ENCODE measurements at places on chromosomes 11 and 22.

DNA sequence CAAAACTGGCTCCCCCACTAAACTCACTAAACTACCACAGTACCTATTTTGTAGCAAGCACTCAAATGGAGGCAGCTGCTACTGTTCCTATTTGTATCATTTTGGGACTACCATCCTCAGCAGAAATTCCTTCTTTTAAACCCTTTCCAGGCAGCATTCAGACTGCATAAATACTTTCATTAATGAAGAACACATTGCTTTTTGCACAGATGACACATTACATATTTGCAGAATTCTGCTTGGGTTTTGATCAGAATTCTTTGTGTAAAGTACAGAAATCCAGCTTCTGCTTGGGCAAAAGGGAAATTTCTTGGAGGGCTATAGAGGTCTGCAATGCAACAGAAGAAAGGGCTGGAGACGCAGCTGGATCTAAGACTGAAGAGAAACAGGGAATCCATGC, 24.2 kb downstream of the RBX1 start:
- DNase-seq: no peak

- DNase-seq: no peak
Observed at GRCh38 chr11:70557742-70558485, 159.6 kb downstream of the CTTN start.

GRCh38 chr22:26321469-26321913, 107.6 kb upstream of the ASPHD2 start:
- no peak for DNase-seq

GRCh38 chr11:35873721-35874120, 70.1 kb upstream of the LDLRAD3 start:
- DNase-seq: no peak

GRCh38 chr22:23404689-23405365, 175.3 kb downstream of the IGLL1 start:
- DNase-seq: no peak

GRCh38 chr11:90646706-90647105, 423.9 kb upstream of the CHORDC1 start:
- DNase-seq: no peak

DNA sequence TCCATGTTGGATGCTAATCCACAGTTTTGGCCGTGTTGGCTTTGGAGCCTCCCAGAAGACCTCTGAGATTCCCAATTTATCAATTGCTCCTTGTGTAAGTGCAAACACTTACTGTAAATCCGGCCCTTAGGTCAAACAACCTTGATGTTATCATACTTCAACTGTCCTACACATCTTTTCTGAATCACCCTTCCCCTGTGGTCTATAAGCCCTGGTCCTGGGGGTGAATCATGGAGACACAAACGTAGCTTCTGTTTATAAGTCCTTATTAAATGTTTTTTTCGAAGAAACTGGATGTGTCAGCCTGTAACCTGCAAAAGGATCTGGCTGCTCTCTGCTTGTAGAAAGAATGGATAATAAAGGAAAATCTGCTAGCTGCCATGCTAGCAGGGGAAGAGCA, 1.7 kb upstream of the IL10RA start:
- DNase-seq: no peak

- no peak for DNase-seq
Observed at GRCh38 chr11:63840356-63841060, 1.6 kb downstream of the MARK2 start.

- no peak for DNase-seq
Observed at GRCh38 chr22:29141078-29141688, 64.5 kb upstream of the EMID1 start.

GRCh38 chr22:45450101-45450785, 36.8 kb downstream of the RIBC2 start:
- no peak for DNase-seq

DNA sequence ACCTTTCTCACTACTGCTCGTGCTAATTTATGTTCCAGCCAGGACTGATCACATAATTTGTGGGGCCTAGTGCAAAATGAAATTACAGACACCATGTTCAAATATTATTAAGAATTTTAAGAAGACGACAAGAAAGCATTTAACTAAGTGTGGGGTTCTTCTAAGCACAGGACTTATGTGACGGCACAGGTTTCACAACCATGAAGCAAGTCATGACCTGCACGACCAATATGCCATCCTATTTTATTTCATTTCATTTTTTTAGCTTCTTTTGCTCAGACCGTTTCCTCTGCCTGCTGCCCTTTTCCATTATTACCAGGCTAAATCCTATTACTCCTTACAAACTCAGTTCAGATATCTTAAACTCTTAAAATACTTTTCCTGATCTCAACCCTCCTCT, 462.5 kb downstream of the AASDHPPT start:
- DNase-seq: no peak

DNA sequence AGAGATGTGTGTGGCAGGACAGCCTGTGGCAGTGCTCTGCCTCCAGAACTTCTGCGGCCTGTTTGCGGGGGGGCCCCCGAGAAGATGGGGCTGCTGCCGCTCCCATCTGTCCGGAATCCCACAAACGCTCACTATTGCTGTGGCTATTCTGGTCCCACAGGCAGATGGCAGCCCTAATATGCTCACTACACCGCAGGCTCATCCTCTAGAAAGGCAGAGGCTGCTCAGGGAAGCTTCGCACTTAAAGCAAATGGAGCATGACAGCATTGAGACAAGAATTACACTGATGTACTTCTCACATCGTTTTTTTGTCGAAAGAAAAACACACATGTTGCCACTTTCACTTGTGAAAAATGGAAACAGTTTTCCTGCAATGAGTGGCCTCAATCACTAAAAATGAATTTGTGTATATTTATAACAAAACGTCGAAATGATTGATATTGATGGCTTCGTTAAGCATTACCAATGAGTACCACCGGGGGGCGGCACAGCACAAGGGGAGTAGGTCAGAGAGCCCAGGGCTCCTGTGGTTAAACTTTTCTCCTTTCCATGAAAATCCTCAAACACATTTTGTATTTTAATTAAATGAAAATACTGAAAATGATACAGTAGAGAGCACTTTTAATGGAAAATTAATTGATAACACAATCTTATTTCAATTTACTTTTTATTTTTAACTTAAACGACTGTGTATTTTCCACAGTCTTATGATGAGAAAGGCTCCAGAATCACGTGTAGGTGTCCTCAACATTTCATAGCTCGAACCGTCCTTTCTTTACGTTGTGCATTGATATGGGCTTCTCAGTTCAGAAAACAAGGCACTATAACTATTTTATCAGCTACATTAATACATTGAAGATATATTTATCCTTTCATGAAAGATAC, 69.1 kb downstream of the CTTN start:
- DNase-seq: peak; percentile 38

DNA sequence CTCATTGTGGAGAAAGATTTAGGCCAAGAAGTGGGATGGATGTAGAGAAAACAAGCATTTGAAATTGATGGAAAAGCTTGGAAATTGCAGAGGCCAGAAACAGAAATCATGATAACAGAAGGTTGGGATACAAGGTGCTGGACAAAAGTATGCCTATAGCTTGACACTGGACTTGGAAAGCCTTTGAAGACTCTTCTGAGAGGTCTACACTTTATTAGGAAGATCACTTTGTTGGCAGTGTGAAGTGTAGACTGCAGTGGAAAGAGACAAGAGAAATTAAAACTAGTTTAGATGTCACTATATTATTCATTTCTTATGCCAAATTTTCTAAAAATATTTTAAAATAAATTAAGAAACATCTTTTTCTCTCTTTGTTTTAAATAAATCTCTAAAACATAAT, 59.1 kb downstream of the KIF18A start:
- no peak for DNase-seq

DNA sequence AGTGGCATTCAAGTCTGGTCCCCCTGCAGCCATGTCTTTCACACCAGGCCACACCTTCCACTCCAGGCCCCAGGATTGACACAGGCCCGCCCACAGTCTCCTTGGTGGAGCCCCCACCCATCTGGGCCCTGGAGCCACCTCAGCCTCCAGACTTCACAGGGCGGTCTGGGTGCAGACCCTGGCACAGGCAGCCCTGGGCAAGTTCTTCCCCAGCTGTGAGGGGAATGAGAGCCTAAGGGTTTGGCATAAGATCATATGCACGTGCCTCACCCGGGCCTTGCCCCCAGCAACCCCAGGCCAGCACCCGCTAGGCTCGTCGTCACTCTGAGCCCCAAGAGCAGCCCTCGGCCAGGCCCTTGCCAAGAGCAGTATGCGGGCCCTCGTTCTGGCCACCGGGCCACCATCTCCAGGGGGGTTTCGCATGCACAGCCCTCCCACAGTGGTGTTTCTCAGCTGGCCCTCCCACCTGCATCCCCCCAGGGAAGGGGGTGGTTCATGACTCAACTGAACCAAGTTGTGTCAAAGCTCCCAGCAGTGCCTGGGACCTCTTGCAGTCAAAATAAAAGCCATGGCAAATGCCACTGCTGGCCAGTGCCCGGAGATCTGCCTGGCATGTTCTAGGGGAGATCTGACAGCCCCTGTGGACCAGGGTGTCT, 70.4 kb upstream of the KCNQ1OT1 start:
- DNase-seq: no peak

DNA sequence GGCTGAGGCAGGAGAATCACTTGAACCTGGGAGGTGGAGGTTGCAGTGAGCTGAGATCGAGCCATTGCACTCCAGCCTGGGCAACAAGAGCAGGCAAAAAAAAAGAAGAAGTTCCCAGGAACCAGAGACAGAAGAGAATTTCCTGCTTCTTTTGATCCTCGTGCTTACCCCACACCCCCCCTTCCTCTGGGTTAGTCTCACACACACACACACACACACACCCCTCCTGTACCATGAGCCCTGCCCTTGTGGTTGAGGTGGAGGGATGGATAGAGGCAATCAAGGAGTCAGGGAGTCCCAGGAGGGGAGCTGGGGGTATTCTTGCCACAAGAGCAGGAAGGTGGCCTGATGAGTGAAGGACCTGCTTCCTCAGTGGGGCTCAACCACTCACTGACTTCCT, 4.1 kb upstream of the UBE2L6 start:
- DNase-seq: no peak

DNA sequence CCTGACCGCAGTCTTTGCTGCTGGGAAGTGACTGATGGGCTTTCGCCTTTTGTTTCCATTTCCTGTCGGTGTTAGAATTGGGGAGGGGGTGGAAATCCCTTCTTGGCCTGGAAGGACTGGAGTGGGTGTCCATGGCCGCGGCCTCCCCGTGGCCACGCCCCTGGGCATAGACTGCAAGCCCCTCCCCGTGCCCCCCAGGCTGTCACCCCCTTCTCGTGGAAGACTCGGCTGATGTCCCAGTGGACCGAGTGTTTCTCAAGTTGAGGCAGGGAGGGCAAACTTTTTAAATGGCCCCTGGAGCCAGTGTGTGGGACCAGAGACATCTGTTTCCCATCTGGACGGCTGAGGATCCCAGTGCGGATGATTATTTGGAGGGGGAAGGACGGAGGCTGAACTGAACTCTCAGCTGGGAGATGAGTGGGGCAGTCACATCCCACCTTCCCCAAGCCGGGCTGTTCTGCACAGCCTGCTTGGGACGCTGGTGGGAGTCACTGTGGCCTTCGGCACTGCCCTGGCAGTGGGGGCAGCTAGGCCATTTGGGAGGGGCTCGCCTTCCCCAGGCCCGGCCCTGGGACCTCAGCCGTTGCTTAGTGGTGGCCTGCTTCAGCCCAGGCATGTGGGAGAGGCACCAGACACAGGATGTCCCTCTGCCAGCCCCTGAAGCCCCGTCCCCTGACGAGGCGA, 1.6 kb downstream of the CD81 start:
- no peak for DNase-seq

DNA sequence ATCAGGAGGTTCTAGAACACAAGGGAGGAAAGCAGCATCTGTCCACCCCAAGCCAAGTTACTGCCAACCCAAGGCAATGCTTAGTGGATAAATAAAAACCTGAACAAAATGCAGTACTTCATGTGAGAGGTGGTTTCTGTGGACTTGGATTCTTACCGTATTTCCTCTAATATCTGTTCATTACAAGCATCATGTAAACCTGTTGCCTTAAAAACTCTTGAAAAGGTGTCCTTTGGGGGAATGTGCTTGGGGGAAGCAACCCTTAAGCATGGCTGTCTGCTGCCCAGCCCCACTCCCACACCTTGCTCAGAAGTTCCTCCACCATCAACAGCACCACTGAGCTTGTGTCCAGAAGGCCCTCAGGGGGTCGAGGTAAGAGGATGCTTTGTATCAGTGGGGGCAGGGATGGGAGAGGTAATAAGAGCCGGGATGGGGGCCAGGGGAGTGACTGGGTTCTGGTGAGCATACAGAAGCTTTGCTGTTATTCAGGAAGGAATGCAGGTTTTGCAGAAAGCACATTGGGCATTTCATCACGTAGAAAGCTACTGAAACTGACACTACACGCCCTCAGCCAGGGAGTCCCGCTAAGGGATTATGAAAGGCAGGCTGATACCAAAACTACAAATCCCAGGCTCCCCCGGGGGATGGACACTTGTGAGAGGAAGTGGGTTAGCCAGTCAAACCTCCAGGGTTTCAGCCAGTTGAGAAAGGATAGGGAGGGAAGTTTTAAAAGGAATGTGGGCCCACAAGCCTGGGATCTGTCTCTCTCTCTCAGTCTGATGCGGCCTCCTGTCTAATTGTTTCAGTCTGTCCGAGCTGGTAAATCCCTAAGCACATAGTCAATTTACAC, 52.0 kb downstream of the KCNJ1 start:
- DNase-seq: no peak

DNA sequence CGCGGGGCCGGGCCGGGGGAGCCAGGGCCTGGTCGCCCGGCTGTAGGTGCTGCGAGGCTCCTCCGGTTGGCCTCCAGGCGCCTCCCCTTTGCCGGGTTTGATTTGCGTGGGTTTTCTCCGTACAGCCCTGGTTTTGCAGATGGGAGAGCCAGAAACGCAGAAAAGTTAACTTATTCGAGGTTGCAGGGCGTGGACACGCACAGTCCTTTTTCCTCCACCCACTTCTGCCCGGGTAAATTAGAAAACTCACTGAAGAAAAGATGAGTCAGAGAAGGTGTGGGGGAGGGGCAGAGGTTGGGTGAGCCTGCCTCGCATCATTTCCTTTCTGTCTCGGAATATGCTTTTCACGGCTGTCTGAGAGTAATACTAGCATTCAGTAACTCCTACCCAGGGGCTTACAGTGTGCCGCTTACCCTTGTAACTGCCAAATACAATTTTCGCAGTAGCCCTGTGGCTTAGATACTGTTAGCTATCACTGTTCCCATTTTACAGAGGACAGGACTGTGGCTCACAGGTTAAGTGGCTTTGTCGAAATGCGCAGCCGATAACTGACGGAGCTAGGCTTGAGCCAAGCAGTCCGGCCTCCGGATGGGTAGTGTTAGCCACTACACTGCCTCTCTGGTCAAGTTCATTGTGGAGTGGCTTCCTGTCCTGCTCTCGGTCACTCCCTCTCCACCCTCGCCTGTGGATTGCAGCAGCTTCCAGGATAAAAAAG, 812 bp downstream of the FADD start:
- DNase-seq: no peak

- DNase-seq: no peak
Observed at GRCh38 chr11:134223121-134223520, 646 bp downstream of the NCAPD3 start.

Measured in substantia nigra (tissue), 51 donors.